Activated CD8-positive, alpha-beta T cell treated with anti-CD3 and anti-CD28 coated beads for 36 hours (primary cell): ENCODE measurements at places on chromosomes 1 and 21. TPM values are rescaled to one million over a fixed set of nuclear protein-coding genes. Genes with fewer than 3 reads are reported as not detected.

DNA sequence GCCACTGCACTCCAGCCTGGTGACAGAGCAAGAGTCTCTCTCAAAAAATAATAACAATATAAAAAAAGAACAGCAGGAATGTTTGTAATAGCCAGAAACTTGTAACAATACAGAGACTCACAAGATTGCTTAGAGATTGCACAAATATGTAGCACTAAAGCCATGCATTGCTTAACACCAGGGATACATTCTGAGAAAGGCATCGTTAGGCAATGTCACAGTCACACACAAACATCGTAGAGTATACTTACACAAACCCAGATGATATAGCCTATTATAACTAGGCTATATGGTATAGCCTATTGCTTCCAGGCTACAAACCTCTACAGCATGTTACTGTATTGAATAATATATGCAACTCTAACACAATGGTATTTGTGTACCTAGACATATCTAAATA, 45.3 kb downstream of the GPATCH2 start:
- DNase-seq = no peak

DNA sequence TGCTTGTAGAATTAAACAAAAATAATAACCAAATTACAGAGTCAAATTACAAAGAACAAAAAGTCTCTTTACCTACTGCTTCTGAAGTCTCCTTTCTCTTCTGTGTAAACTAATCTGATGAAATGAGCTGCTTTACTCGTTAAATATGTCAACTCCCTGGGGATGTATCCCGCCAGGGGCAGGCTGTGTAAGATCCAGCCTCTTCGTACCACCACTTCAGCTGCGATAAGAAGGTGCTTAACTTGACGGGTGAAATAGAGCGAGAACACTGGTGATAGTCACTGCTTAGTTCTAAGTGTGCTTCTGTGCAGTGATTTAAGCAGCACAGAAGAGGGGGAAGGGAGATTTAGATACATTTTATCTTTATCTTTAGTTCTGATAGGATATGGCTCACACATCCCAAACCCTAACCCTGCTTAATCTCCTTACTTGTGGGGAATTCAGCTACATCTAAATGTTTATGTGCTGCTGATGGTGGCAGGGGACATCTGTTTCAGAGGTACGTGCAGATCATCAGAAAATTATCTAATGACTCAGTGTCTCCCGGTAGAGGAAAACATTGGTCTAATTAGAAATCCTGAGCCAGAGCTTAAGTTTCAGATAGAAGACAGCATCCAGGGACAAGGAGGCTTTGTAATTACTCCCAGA, 46.0 kb downstream of the RHOU start:
- no peak for DNase-seq

DNA sequence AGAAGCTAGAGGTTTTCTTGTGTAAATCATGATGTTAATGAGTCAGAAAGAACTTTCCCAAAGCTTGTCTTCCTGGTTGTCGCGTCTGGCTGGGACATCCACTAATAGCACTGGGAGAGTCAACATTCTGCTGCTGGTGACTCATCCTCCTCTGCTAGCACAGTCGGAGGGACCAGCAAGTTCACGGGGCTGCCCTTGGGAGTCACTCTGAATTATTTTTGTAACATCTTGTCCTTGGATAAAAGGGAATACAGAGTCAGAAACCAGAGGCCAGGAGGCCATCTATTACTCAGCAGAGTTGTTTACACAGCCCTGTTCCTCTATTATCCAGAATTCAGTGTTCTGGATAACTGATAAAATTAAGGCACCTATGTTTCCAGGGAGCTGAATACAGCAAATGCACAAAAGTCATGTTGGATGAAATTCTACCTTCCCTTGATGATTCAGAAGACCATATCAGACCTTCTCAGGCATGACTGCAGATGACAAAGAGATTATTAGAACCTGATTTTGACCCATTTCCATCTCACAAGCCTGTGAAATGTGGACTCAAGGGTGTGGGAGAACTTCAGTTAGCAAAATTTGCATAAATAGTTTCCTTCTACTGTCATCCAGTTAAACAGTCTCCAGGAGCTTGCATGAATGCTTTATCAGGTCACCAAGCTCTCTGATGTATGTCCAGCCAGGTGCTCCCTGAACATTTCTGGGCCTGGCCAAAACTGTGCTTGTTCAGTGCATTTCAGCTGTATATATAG, 68.1 kb downstream of the JAK1 start:
- DNase-seq = peak; percentile 52

TNNT2 gene
- not detected for total RNA-seq

INSRR gene
- 0.47 TPM for total RNA-seq
